IMR-90 (cell line): ENCODE measurements at places on chromosomes 11 and 22. TPM values are rescaled to one million over a fixed set of nuclear protein-coding genes. Genes with fewer than 3 reads are reported as not detected.

Gene NOX4
- 10.8 and 11.7 TPM in 2 replicates for total RNA-seq

- peak; percentile 16 for DNase-seq
Observed at GRCh38 chr11:5608808-5609207, 12.4 kb downstream of the TRIM6 start.

Gene EP300
- total RNA-seq: 17.5 and 27.4 TPM in 2 replicates

GRCh38 chr22:38930512-38930911 is 26.9 kb upstream of the APOBEC3A start:
- DNase-seq: no peak

Gene MRGPRE
- total RNA-seq: not detected in 2 replicates

- DNase-seq: no peak
Observed at GRCh38 chr11:57758174-57758573, 3.4 kb upstream of the CTNND1 start.

DNA sequence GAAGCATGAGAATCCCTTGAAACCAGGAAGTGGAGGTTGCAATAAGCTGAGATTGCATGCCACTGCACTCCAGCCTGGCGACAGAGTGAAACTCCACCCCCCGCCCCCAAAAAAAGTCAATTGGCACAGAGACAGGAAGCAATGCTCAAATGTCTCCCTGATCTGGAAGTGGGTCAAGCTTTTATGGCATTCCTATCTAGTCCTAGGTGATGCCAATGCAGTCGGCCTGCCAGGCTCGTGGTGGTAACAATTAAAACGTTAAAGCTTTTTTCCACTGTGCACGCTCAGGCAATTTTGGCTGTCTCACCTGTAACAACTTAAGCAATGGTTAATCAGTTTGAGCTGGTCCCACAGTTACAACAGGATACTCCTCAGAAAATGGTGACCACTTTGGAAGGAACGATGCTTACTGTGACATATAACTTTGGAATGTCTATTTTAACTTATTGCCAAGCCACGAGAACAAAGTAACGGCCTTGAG is 18.9 kb upstream of the PISD start:
- DNase-seq: peak; percentile 79

DNA sequence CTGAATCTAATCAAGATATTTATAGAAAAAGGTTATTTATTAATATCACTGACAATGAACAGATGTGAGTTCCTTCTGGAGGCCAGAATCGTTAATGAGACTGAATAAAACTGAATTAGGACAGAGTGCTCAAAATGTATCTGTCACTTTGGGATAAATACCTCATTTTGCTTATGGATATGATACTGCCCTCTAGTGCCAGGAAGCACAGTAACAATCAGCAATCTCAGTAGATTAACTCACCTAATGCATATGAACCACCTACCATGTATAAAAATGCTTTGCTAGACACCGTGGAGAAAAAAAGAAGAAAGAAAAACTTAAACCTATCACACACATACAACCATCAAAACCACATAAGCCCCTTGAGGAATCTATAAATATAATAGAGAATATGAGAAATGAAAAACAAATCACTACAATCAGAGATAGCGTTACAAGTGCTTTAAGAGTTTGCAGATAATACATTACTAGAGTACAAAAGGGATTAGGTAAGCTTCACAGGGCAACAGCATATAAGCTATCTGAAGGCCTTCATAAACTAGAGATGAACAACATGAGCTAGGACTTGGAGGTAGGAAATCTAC is 117.4 kb downstream of the SGSM3 start:
- DNase-seq: peak; percentile 47
